Stimulated activated CD4-positive, alpha-beta T cell treated with anti-CD3 and anti-CD28 coated beads, Interleukin-1b, Interleukin-23, amount 100 ng/mL, for 24 hours (primary cell): ENCODE measurements at places on chromosomes 2 and 18.

DNA sequence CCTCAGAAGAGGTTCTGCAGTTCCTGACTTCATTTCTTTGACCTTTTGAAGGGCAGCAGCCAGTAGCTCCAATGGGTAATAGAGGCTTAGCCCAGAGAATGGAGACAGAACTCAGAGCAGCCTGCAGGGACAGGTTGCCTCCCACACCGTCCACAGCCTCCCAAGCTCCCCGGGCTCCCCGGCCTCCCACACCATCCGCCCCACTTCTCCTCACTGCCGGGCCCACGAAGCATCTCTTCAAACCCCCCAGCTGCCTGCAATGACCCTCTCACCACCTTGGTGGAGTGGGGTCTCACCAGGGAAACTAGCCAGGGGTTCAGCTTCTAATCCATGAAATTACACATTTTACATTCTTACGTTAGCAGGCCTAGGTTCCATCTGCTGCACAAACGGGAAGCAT, 652.0 kb upstream of the SALL3 start:
- no peak for DNase-seq

DNA sequence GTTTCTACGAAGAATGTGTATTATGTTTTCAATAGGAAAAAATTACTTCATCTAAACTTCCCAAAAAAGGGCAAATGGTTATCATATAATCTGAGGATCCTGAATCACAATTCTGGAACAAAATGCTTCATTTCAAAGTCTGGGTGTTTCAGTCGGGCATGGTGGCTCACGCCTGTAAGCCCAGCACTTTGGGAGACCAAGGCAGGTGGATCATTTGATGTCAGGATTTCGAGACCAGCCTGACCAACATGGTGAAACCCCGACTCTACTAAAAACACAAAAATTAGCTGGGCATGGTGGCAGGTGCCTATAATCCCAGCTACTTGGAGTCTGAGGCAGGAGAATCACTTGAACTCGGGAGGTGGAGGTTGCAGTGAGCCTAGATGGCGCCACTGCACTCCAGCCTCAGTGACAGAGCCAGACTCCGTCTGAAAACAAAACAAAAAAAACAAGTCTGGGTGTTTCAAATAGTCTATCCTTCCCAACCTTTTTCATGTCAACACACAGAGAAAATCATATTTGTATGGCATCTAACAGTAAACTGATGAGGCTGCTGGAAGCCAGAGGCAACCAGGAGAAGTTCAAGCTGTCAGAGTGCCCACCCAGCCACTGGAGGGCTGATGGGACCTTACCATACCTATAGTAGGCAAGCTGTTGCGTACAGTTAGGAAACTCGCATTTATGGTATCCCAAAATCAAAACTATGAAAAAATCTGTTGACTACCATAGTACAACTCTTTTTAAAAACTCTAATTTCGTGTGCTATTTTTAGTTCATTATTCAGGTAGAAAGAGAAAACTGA, 14.6 kb downstream of the NBAS start:
- DNase-seq, result no peak

- no peak for DNase-seq
These were observed 161.6 kb downstream of the LDLRAD4 start for GRCh38 chr18:13379930-13380690.

- DNase-seq, result no peak
These were observed 568.3 kb downstream of the LRRTM4 start for GRCh38 chr2:76953733-76954347.

GRCh38 chr2:25592766-25593292, 80.5 kb downstream of the DTNB start:
- DNase-seq, result no peak

DNA sequence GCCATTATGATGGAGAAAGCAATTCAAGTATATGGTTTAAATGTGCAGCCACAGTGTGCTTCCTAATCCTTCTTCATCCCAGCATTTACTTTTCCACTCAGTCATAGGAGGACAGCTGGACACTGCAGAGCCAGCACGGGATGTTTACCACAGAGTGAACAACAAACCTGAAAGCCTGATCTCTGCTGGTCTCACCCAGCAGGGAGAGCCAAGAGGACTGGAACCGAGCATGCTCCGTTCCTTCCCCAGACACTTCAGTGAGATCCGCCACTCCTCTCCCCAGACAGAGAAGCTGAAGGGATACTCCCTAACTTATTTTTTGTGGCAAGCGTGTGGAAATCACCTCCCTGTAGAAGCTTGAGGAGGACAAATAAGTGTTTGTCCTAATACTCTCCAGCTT, 23.2 kb upstream of the GORASP2 start:
- no peak for DNase-seq

GRCh38 chr2:235043762-235044500, 92.1 kb downstream of the SH3BP4 start:
- DNase-seq, result no peak

DNA sequence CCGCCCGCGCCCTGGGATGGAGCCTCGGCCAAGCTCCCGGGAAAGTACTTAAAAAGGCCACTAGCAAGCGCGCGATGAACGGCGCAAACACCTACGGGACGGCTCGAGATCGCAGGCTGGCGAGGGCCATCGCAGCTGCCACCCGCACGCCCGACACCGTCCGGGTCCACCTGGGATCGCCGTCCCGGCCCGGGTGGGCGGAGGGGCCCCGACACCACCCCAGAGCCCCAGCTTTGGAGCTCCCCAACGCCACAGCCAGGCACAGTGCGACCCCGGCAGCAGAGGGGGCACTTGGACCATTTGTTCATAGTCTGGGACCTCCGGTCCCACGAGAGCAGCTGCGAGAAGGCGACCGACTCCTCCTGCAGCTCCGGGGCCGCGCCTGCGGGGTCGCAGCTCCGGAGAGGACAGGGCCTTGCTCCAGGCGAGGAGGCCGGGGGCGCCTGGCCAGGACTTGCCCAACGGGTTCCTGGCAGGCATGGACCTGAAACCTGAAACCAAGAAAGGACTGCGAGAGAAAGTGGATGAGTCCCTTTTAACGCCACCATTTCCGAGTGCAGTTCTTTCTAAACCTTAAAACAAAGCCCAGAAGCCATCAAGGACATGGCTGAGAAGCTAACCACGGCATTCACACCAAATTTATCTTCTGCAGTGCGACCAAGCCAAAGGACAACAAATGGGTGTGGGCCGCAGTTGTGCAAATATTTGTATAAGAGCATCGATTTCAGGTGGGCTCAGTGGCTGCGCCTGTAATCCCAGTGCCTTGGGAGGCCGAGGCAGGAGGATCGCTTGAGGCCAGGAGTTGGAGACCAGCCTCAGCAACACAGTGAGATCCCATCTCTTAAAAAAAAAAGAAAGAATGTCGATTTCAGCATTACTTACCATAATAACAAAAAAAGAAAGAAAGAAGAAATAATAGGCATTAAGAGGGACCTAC, 54.0 kb upstream of the IMP4 start:
- no peak for DNase-seq

DNA sequence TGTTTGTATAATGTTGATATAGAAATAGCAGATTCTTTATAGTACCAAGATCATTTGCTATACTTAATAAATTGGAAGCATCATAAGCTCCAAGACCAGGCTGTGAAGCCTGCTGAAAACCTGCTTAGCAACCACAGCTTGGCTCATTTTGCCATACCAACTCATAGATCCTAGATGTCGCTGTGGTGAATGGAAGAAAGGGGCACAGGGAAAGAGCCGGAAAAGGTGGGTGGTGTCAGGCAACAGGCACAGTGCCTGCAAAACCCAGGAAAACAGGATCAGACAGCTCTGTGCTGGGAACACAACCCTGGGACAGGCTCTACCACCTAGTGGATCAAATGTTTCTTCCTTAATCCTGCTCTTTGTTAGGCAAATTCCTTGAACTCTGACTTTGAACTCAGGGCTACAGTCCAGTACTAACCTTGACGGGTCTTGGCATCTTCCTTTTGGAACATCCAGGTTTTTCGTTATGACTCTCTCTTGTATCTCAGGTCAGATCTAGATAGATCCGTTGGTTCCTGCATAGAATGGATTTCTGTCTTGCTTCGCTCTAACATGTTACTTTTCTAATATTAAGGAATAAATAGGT, 31.6 kb downstream of the TWSG1 start:
- no peak for DNase-seq

DNA sequence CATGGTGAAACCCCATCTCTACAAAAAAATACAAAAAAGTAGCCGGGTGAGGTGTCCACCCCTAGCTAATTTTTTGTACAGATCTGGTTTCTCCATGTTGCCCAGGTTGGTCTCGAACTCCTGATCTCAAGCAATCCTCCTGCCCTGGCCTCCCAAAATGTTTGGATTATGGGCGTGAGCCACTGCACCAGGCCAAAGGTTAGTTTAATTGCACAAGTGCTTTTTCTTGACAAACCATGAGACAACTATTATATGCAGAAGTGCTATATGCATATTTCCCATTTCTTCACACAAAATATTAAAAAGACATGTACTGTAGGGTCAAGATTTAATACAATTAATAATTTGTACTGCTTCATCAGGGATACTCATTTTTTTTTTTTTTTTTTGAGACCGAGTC, 5.0 kb upstream of the GGCX start:
- DNase-seq, result no peak

- DNase-seq, result no peak
These were observed 19.3 kb downstream of the INPP5D start for GRCh38 chr2:233079473-233079877.

DNA sequence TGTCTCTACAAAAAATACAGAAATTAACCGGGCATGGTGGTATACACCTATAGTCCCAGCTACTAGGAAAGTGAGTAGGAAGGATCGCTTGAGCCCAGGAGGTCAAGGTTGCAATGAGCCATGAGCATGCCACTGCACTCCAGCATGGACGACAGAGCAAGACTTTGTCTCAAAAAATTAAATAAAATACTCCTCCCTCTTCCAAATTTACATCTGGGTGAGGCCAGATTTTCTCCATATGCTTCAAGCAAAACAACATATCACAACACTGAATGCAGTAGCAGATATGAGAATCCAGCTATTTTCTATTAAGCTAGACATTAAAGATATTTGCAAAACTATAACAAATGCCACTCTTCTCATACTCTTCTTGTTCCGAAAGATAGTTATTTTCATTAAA, 20.9 kb downstream of the MEMO1 start:
- DNase-seq, result no peak

DNA sequence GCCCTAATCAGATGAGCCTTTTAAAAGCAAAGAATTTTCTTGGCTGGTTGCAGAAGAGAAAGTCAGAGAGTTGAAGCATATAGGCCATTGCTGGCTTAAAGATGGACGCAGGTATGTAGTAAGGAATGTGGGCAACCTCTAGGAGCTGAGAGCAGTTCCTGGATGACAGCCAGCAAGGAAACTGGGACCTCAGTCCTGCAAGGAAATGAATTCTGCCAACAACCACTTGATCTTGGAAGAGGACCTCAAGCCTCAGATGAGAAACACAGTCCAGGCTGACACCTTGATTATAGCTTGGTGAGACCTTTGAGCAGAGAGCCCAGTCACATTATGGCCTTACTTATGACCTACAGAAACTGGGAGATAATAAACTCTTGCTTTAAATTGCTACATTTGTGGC, 15.7 kb downstream of the PHOSPHO2 start:
- DNase-seq, result no peak

DNA sequence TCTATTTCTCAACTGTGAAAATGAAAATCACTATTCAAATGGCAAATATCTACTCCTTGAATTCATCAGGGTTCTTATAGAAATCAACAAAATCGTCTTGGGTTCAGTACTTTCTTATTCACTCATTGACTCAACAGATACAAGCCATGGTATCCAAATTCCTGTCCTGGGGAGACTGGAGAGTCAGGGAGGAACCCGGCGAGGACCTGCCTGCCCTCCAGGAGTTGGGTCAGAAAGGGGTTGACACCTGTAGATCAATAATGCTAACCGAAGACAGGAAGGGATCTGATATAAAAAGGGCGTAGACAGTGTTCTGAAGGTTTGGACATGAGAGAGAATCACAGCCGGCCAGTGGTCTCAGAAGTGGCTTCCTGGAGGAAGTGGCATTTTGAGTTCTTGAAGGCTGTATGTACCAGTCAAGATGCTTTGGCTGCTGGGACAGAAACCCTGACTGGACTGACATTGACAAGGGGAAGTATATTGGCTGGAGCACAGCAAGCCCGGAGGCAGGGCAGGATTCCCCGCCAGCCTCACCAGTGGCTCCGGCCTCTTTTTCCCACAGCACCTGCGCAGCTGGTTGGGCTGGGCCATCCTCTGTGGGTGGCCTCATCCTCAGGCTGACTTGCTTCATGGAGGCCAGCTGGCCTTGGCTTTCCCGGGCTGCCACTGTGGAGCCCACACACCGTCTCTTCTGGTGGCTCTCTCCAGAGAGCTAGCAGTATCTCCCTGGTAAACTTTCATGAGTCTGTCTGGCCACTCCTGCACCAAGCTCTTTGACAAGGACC, 3.0 kb downstream of the LRRFIP1 start:
- no peak for DNase-seq

- no peak for DNase-seq
These were observed 370.2 kb downstream of the CMPK2 start for GRCh38 chr2:6495466-6495865.

GRCh38 chr2:206245265-206245672, 29.2 kb upstream of the ZDBF2 start:
- no peak for DNase-seq

DNA sequence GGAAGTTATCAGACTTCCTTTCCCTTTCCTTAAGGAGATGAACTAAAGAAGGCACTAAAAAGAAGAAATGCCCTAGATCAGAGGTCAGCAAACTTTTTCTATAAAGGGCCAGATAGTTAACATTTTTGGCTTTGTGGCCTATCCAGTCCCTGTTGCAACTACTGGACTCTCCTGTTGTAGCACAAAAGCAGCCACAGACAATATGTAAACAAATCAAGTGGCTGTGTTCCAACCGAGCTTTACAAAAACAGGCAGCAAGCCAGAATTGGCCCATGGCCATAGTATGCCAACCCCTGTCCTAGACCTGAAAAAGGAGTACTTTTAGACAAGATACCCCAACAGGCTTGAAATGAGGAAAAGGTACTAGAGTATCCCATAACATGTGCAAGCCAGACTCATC, 10.9 kb downstream of the NHEJ1 start:
- DNase-seq, result no peak

DNA sequence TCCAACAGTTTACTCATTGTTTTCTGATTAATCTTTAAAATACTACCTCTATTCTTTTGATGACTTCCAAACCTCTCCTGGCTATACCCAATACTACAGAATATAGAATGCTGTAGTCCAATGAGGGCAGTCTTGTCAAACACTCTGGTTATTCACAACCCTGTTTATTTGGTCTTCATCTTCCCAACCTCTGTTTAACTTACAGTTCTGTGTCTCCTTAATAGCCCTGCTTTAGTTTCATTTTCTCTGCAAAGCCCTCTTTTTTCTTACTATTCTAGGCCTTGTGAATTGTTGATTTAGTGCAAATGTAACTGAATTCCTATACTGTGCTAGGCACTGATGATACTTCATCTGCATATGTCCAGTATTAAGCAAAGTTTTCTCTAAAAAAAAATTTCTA, 40.0 kb downstream of the ACVR2A start:
- no peak for DNase-seq

DNA sequence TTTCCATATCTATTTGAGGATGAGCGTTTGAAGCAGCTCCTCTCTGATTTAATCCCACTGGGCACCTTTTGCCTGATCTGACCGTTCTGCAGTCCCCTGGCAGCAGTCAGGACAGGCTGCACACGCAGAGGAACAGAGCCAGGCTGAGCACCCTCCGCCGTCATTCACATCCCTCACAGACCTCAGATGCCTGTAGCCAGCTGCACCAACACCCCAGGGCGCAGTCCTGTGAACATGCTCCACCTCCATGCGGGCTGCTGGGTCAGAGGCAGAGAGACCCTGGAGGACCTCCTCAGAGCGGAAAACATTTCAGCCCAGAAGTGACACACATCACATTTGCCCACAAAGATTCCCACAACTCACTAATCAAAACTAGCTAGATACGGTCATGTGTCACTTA, 146.1 kb downstream of the SEPTIN10 start:
- no peak for DNase-seq

- no peak for DNase-seq
These were observed 1027.1 kb downstream of the TMEM182 start for GRCh38 chr2:103788951-103789350.
